ENCODE measurements at places on chromosomes 1 and 21. TPM values are rescaled to one million over a fixed set of nuclear protein-coding genes. Genes with fewer than 3 reads are reported as not detected.

The NOS1AP gene
- 10.3 TPM for total RNA-seq

The ARHGAP30 gene
- 1.3 TPM for total RNA-seq

The C1orf52 gene
- 24.9 TPM for total RNA-seq

- H3K4me3 ChIP-seq = no peak overlapping the region
- no peaks in the 10 kb centered on the region for H3K4me1 ChIP-seq
- H3K27me3 ChIP-seq = peaks cover 16% of the 10 kb centered on the region
- DNase-seq = no peak
These were observed 20.2 kb downstream of the LHX9 start for GRCh38 chr1:197937381-197937780.

DNA sequence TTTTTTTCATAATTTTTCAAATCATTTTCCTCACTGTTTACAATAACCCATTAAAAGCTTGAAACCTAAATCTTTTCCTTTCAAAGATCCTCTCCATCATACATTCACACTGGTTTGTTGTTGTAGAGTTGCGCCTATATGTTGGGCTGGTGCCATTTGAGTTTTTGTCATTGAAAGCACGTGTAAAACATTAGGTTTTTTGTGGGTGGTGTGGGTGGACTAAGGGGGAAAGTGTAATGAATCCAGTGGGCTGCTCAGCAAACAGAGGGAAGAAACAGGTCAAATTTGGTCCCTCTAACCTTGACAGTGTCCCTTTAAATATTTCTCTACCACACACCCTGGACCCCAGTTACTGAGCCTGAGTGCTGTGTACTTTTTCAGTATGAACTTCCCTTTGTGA, 46.8 kb downstream of the KDM1A start:
- H3K36me3 ChIP-seq = peaks cover 28% of the 10 kb centered on the region
- H3K4me3 ChIP-seq = no peak overlapping the region
- H3K27ac ChIP-seq = no peak overlapping the region
- no peak for DNase-seq

The LAD1 gene
- total RNA-seq = 79.5 TPM

- H3K27me3 ChIP-seq = peaks cover 58% of the 10 kb centered on the region
- no peaks in the 10 kb centered on the region for H3K36me3 ChIP-seq
- DNase-seq = no peak
- H3K27ac ChIP-seq = no peak overlapping the region
- peaks cover 4% of the 10 kb centered on the region for H3K4me1 ChIP-seq
These were observed 3.6 kb downstream of the TENT5C start for GRCh38 chr1:117609471-117609911.

- H3K27ac ChIP-seq = no peak overlapping the region
- H3K4me1 ChIP-seq = peaks cover 7% of the 10 kb centered on the region
- DNase-seq = no peak
- no peak overlapping the region for H3K4me3 ChIP-seq
- peaks cover 30% of the 10 kb centered on the region for H3K36me3 ChIP-seq
These were observed 72.6 kb downstream of the CAMTA1 start for GRCh38 chr1:6857831-6858230.

DNA sequence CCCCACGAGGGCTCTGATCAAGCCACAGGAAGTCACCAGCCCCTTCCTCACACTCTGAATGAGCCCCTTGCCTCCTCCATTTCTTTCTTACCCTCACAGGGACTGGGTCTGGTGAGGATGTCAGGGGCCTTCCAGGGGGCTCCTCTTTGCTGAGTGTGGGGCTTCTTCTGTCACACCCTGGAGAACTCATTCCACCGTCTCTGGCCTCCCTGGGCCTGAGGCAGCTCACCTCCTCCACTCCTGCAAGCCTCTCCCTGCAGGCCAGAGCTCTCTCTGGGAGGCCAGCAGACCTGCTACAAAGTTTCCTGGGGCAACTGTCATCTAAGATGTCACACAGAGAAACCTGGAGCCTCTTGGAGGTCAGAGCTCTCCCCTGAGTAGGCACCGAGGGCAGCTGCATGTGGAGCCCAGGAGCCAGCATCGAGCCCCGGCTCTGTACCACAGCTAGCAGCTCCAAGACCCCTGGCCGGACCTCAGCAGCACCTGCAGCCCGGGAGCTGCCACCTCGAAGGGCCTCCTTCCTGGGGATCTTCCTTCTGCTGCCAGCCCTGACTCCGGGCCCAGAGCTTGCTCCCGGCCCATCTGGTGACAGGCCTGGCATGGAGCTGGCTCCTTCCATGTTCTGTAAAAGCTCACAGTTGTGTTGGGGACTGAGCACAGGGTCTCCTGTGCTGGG, 1.1 kb downstream of the SPOCD1 start:
- no peak for DNase-seq
- H3K4me3 ChIP-seq = no peak overlapping the region
- no peaks in the 10 kb centered on the region for H3K4me1 ChIP-seq
- no peaks in the 10 kb centered on the region for H3K36me3 ChIP-seq
- no peaks in the 10 kb centered on the region for H3K27me3 ChIP-seq

- peak overlapping the region; percentile 41 for H3K27ac ChIP-seq
- peaks cover 36% of the 10 kb centered on the region for H3K36me3 ChIP-seq
- no peaks in the 10 kb centered on the region for H3K27me3 ChIP-seq
These were observed 4.0 kb downstream of the H3-3A start for GRCh38 chr1:226066415-226067078.

The TRIM17 gene
- total RNA-seq = 7.8 TPM

- no peaks in the 10 kb centered on the region for H3K4me1 ChIP-seq
- no peak overlapping the region for H3K27ac ChIP-seq
- DNase-seq = no peak
These were observed 137.5 kb downstream of the HS2ST1 start for GRCh38 chr1:87051965-87052364.

The CASQ1 gene
- 0.46 TPM for total RNA-seq

- no peak overlapping the region for H3K4me3 ChIP-seq
- H3K27ac ChIP-seq = no peak overlapping the region
- no peaks in the 10 kb centered on the region for H3K27me3 ChIP-seq
- no peaks in the 10 kb centered on the region for H3K36me3 ChIP-seq
- peaks cover 18% of the 10 kb centered on the region for H3K4me1 ChIP-seq
These were observed 40.3 kb upstream of the THEM4 start for GRCh38 chr1:151949371-151950193.

DNA sequence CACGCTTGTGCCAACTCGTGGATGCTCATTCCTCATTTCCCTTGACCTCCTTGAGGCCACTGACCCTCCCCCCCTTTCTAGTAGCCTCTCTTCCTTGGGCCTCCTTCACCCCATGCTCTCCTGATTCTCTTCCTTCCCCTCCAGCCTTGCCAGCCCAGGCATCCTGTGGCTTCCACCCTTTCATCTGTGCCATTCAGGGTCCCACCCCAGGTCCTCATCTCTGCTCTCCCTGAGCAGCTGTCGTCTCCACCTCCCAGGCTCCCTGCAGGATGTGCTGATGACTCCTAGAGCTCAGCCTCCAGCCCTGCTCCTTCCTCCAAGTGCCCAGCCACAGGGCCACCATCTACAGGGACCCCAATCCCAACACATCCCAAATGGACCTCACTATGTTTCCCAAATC, 197.4 kb downstream of the GRIK3 start:
- peaks cover 21% of the 10 kb centered on the region for H3K4me1 ChIP-seq
- no peak for DNase-seq
- no peak overlapping the region for H3K4me3 ChIP-seq
- H3K36me3 ChIP-seq = no peaks in the 10 kb centered on the region

- H3K4me1 ChIP-seq = no peaks in the 10 kb centered on the region
- H3K27ac ChIP-seq = no peak overlapping the region
- H3K36me3 ChIP-seq = peaks cover 44% of the 10 kb centered on the region
- no peak for DNase-seq
These were observed 97.6 kb downstream of the PCNX2 start for GRCh38 chr1:233197940-233198339.

The MAPKAPK2 gene
- 63.1 TPM for total RNA-seq

The TMEM52 gene
- 1.8 TPM for total RNA-seq

DNA sequence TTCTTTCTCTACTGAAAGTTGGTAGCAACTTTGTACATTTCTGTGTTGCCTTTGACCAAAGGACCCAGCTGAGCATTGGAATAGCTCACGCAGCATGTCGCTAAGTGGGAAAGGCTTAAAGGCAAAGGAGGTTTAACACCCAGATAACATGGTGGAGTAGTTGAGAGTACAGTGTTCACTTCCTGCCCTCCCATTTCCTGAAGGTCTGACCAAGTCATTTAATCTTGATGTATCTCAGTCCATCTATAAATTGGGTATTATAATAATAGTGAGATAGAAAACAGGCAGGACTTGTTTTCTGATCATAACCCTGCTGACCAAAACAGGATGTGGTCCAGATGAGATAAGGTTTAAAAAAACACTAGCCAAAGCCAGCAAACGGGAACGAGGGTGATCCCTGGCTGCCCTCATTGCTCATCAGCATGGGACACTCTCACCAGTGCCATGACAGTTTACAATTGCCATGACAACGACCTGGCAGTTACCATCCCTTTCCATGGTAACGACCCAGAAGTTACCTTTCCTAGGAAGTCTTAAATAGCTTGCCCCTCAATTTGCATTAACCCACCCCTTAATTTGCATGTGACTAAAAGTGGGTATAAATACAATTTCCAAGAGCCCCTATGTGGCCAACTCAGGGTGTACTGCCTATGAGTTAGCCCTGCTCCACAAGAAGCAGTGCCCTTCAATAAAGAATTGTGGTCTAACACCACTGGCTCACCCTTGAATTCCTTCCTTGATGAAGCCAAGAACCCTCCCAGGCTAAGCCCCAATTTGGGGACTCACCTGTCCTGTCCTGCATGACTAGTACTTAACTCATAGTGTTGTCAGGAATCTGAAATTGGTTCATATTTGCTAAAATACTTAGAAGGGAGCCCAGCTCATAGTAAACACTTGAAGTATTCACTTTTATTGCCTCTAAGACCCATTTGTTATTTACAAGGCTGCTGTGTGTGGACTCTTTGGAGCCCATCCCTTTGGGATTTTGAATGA, 28.4 kb upstream of the FHAD1 start:
- no peak overlapping the region for H3K27ac ChIP-seq
- no peak for DNase-seq
- H3K4me1 ChIP-seq = peaks cover 26% of the 10 kb centered on the region
- H3K27me3 ChIP-seq = no peaks in the 10 kb centered on the region
- H3K4me3 ChIP-seq = no peak overlapping the region

- no peak overlapping the region for H3K4me3 ChIP-seq
- no peaks in the 10 kb centered on the region for H3K4me1 ChIP-seq
- H3K27me3 ChIP-seq = peaks cover 28% of the 10 kb centered on the region
- no peak for DNase-seq
- no peak overlapping the region for H3K27ac ChIP-seq
These were observed 131.9 kb downstream of the HLX start for GRCh38 chr1:221011145-221011544.

DNA sequence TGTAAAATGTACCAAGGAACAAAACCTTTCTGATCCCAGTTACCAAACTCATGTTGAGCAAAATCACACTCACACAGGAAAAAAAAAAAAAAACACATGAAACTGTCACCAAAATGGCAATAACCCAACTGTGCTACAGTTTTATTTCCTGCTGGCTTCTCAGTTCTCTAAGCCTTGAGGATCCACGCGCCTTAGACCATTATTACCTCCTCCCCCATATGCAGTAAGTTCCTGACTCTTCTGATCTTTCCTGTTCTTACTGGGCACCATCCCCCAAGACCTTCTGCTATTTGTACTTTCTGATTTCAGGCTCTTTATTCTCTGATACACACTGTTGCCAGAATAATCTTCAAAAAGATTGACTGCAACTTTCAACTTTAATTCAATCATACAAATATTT, 79.6 kb downstream of the SLC45A1 start:
- H3K36me3 ChIP-seq = peaks cover 34% of the 10 kb centered on the region
- H3K4me1 ChIP-seq = peaks cover 42% of the 10 kb centered on the region
- DNase-seq = no peak
- peak overlapping the region; percentile 32 for H3K4me3 ChIP-seq
- no peaks in the 10 kb centered on the region for H3K27me3 ChIP-seq
- H3K27ac ChIP-seq = peak overlapping the region; percentile 22

GRCh38 chr1:18569251-18569650, 61.4 kb upstream of the PAX7 start:
- no peak overlapping the region for H3K27ac ChIP-seq
- no peak overlapping the region for H3K4me3 ChIP-seq
- H3K36me3 ChIP-seq = no peaks in the 10 kb centered on the region
- H3K27me3 ChIP-seq = peaks cover 48% of the 10 kb centered on the region
- DNase-seq = no peak

DNA sequence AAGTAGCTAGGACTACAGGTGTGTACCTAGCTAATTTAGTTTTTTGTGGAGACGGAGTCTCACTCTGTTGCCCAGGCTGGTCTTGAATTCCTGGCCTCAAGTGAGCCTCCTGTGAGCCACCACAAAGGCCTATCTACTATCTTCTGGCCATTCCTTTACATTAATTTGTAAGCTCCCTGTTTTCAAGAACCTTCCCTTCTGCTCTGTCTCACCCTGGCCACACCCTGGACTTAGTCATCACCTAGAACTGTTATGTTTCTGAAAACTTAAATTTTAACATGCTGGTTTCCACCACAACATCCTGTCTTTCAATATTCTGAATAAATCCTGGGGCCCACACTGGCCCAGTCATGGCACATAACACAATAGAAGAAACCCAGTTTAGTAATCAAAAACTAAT, 4.9 kb upstream of the B4GALT3 start:
- DNase-seq = no peak
- no peaks in the 10 kb centered on the region for H3K27me3 ChIP-seq
- H3K4me1 ChIP-seq = peaks cover 9% of the 10 kb centered on the region
- no peak overlapping the region for H3K4me3 ChIP-seq
- H3K27ac ChIP-seq = no peak overlapping the region

DNA sequence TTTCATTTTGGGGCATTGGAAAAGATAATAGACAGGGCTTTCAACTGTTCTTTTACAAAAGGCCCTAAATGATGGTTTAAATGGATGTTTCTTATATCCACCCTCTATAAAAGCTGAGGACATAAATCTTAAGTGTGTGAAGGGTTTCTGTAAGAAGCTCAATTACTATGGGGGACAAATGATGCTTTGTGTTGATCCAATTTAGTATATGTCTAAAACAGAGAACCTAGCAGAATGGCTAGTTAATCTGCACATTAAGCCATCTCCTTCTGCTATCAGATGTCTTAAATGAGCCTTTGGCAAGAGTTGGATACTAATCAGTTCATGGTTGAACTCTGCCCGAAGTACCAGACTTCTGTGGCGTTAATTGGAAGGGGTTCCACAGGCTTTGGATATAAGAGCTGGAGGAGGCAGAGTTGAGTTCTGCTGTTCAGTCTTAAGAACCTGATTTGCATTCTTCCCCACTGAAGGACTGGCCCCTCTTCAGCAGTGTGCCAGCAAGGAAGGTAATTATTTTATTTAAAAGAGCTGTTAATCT, 43.1 kb downstream of the PTGFRN start:
- H3K4me1 ChIP-seq = peaks cover 40% of the 10 kb centered on the region
- DNase-seq = no peak
- H3K36me3 ChIP-seq = peaks cover 25% of the 10 kb centered on the region

The LCE1C gene
- not detected for total RNA-seq

The TDRD10 gene
- total RNA-seq = not detected

The ACOT11 gene
- total RNA-seq = 5.2 TPM

GRCh38 chr1:179015396-179015795, 10.3 kb upstream of the FAM20B start:
- no peaks in the 10 kb centered on the region for H3K36me3 ChIP-seq
- no peak overlapping the region for H3K4me3 ChIP-seq
- peaks cover 18% of the 10 kb centered on the region for H3K4me1 ChIP-seq
- H3K27me3 ChIP-seq = no peaks in the 10 kb centered on the region
- DNase-seq = no peak

- DNase-seq = no peak
- peaks cover 22% of the 10 kb centered on the region for H3K4me1 ChIP-seq
- no peak overlapping the region for H3K27ac ChIP-seq
These were observed 4.0 kb upstream of the IFI16 start for GRCh38 chr1:159005676-159006075.

Data from type B pancreatic cell (in vitro differentiated cells).